ENCODE measurements at places on chromosomes 13 and 19. TPM values are rescaled to one million over a fixed set of nuclear protein-coding genes. Genes with fewer than 3 reads are reported as not detected.

Gene LAIR2
- not detected for total RNA-seq

Gene CPB2
- not detected for total RNA-seq

Gene FLT3LG
- 2.2 TPM for total RNA-seq

Gene ZNF726
- 0.98 TPM for total RNA-seq

Data from A549 treated with RU486 at 1 μM for 4 hours (cell line).